ENCODE measurements at places on chromosomes 4 and X.

DNA sequence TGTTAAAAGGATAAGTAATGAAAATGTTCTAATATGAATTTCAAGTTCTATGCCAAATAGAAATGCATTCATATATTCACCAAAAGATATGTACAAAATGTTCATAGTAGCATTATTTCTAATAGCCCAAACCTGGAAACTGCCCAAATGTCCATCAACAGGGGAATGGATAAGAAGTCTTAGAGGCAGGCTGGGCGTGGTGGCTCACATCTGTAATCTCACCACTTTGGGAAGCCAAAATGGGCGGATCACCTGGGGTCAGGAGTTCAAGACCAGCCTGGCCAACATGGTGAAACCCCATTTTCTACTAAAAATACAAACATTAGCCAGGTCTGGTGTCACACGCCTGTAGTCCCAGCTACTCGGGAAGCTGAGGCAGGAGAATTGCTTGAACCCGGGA, 2.3 kb upstream of the HPRT1 start:
- no peak for DNase-seq

DNA sequence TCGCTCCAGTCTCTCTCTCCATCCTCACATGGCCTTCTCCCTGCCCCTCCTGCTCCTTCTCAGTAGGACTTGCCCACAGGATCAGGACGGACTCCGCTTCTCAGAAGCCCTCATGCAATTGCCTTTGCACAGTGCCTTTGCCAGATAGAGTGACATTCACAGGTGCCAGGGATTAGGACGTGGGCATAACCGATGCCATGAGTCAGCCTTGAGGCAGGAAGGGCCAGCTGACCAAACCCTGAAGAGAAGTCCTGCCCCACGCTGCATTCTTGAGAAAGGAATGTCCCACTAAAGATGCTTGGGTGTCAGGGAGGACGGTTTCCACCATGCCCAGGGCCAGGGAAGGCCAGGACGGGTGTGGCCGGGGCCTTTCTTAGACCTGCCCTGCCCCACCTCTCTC, 6.6 kb upstream of the GRPEL1 start:
- DNase-seq: no peak

DNA sequence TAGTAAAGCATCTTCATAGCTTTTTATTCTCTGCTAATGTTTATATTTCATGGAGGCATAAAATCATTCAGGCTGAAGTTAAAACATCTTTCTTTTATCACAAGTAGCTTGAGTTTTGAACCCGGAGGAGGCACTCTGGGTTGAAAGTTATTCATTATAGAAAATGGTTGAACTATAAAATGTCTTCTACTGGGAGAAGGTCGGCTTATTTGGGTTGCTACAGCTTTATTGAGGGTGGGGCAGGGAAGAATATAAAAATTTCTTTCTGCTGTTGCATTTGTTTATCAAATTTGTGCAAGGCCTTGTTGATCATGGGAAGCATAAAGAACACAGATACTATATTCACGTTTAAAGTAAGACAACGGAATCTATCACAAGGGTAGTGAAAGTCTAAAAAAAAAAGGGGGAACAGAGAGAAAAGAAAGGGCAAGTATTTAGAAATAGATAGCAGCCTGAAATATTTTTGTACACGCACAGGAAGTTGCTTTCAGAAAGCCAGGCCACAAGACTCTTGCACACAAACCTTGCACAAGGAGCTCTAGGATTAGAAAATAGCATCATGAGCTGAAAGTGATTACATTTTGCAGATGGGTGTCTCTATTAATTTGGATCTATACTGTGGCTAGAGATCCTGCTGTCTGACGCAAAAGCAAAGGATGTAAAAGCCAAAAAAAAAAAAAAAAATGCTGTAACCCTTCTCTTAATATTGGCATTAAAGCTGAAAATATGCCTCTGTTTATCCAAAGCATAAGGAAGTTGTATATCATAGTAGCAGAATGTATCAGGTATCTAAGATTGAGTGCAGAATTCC, 37.2 kb upstream of the FAM9C start:
- DNase-seq: no peak

- DNase-seq: no peak
Observed at GRCh38 chrX:128698573-128699181, 646.5 kb upstream of the ACTRT1 start.

GRCh38 chr4:98430708-98431403, 169.7 kb downstream of the RAP1GDS1 start:
- no peak for DNase-seq

DNA sequence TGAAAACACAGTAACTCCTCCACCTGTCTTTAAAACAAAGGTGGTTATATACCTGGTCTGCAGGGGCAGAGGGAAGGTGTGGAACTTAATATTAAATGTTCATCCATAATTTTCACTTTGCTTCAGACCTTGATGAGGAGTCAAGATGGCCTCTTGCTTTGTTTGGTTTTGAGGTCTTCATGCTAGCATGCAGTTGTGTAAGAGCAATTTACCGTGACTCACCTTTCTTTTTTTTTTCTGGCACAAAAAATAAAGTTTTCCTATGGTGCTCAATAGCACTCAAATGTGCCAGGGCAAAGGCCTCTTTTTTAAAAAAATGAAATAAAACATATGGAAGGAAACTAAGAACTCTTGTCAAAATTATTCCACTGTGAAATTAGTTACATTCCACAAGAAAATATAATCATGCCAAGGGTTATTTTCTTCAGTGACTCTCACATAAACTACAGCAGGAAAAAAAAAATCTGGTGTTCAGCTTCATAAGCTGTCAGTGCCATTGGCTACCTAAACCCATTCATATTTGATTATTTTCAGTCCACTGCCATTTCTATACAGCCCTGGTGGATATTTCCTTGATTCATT, 128.2 kb downstream of the SLC7A11 start:
- no peak for DNase-seq

DNA sequence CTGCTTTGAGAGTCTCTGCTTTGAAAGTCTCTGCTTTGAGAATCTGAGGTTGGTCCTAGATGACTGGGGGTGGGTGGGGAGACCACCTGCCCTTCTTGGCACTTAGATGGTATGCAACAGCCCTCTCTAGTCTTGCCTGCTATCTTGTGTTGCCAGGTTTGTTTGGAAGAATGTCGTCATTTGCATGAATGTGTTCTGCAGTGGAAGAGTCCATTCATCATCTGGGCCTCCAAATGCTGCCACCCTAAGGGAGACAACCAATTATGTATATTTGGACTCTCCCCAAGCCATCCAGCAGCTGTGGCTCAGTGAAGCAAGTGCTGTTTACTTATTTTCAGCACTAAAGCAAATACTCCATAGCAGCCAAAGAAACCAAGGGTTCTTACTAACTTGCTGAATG, 44.6 kb upstream of the TRPC5OS start:
- no peak for DNase-seq

GRCh38 chrX:14777525-14777924, 95.3 kb downstream of the FANCB start:
- no peak for DNase-seq

DNA sequence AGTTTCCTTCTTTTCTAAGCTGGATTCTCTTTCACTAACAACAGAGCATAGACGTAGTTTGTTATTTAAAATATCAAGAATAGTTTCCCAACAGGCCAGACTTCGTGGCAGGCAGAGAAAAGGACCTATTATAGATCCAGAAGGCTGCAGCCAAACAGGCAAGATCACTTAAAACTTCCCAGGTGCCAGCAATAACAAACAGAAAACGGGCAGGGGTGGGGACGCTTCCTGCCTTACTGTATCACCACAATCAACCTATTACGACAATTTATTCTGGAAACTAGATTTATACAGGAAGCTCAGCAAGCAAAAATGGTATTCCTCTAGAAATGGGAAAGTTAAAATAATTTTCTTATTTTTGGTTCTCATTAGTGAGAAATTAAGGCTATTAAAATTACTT, 22.1 kb downstream of the RWDD4 start:
- DNase-seq: no peak

DNA sequence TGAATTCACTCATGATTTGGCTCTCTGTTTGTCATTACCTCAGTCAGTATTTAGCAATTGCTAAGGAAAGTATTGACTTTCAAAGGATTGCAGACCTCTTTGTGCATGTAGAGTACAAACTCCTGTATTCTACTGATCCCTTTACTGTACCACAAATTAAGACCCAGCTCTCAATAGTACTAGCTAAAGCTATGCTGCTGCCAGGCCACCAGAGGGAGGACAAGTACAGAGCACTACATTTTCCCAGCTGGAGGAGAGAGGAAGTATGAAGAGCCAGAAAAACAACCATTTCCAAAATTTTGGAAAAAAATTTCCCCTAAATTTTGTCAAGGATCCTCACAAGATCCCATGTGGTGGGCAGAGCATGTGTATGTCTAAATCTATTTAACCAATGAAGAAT, 175.0 kb upstream of the MTMR8 start:
- DNase-seq: no peak

- DNase-seq: no peak
Observed at GRCh38 chrX:20414066-20414465, 147.4 kb upstream of the RPS6KA3 start.

DNA sequence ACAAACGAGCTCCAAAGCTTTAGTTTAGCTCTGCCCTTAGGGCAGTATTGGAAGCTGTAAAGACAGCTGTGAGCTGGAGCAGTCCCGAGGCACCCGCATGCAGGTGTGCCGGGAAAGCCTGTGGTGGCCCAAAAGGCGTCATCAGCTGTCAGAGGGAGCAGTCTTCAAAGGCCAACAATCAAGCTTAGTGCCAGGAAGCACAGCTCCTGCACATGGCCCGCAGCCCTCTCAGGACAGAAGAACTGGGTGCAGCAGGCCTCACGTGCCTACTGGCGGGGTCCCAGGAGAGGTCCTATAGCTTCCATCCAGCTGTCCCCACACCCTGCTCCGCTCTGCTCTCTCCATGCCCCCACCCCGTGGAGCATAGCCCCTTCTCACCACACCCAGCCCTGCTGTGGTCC, 92.2 kb upstream of the TRIM2 start:
- DNase-seq: no peak

DNA sequence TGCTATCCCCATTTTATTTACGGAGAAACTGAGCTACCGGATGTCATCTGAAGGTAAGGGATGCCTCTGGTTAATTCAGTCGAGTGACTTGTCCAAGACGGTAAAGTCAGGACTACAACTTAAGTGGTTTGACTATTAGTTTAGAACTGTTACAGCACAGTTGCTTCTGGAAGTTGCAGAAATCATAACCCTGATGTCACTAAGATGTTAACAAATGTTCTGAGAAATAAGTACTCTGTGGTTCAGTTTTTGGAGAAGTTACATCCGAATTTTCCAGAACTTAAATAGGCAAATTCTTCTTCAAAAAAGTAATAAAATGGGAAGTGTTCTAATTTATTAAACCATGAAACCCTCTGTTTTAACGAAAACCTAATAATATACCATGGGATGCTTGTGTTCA, 3.1 kb downstream of the PPA2 start:
- DNase-seq: no peak

DNA sequence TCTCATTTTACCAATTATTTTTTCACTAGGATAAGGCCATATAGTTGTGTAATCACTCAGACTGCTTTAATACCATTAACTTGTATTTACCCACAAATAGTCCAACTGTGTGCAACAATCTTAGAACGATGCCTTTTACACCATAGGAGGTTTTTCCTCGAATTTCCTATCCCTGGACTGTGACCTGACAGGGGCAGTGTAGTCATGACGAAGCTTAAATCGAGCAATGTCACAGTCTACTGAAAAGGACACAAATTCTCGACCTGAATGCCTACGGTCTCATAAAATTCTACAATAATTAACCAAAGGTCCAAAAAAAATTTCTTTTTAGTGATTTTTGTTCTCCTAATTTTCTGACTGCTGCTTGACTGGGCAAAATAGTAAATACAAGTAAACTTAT, 208.9 kb downstream of the ADAMTS3 start:
- DNase-seq: no peak

GRCh38 chr4:122017296-122017695, 65.4 kb upstream of the TRPC3 start:
- no peak for DNase-seq

GRCh38 chr4:133095591-133095990, 53.5 kb upstream of the PCDH10 start:
- DNase-seq: no peak

DNA sequence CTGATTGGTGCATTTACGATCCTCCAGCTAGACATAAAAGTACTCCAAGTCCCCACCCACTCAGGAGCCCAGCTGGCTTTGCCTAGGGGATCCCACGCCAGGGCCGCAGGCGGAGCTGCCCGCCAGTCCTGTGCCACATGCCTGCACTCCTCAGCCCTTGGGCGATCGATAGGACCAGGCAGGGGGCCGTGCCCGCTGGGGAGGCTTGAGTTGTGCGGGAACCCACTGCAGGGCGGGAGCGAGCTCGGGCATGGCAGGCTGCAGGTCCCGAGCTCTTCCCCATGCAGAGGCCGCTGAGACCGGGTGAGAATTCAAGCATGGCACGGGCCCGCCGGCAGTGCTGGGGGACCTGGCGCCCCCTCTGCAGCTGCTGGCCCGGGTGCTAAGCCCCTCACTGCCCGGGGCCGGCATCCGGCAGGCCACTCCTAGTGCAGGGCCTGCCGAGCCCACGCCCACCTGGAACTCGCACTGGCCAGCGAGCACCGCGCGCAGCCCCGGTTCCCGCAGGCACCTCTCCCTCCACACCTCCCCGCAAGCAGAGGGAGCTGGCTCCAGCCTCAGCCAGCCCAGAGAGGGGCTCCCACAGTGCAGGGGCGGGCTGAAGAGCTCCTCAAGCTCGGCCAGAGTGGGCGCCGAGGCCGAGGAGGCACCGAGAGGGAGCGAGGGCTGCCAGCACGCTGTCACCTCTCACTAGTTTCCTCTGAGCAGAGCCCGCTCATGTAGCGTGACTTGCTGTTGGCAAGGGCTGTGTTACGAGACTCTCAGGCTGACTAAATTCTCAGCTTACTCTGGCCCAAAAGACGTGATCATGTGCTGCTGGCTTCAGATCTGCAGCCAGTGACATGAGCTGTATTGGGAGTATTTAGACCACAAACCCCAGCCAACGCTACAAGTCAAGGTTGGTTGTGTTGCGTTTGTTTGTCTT, 87.5 kb downstream of the TRAPPC11 start:
- no peak for DNase-seq

DNA sequence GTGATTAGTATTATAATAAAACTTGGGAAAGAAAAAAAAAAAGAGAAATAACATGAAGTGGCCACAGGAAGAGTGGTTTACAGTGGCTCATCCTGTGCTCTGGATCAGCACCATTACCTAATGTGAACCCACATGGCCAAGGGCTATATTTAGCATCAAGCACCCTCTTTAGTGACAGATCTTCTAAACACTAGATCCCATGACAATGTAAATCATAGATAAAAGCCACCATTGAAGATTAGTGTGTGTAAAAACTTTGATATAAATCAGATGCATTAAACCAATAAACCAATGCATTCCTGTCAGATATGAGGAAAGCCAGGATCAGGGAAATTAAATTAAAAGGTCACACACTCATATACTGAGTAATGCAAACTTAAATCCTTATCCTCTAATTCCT, 400.6 kb upstream of the MAGEB18 start:
- no peak for DNase-seq

DNA sequence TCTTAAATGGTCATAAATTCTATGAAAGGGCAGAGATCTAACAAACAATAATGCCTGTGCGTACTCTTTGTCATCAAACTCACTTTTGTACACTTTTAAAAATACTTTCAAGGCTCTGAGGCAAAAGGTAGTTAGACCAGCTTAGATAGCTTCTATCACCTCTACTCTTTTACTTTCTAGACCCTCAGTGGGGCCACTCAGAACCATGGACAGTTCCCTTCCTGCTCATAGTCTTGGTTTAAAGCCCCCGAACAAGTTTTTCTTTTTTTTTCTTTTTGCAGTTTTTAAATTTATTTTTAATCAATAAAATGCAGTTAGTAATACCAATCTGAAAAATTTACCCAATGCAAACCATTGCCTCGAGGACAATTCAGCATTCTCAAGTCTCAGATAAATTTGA, 460.5 kb upstream of the CNKSR2 start:
- no peak for DNase-seq

Data from NCI-H187 (cell line).